ENCODE measurements at places on chromosomes 12 and 14.
A peak's percentile ranks its signal among the peaks of the same experiment; 100 is the strongest.

GRCh38 chr12:105820429-105821125 lies 318.2 kb downstream of the NUAK1 start:
- no peak for DNase-seq

DNA sequence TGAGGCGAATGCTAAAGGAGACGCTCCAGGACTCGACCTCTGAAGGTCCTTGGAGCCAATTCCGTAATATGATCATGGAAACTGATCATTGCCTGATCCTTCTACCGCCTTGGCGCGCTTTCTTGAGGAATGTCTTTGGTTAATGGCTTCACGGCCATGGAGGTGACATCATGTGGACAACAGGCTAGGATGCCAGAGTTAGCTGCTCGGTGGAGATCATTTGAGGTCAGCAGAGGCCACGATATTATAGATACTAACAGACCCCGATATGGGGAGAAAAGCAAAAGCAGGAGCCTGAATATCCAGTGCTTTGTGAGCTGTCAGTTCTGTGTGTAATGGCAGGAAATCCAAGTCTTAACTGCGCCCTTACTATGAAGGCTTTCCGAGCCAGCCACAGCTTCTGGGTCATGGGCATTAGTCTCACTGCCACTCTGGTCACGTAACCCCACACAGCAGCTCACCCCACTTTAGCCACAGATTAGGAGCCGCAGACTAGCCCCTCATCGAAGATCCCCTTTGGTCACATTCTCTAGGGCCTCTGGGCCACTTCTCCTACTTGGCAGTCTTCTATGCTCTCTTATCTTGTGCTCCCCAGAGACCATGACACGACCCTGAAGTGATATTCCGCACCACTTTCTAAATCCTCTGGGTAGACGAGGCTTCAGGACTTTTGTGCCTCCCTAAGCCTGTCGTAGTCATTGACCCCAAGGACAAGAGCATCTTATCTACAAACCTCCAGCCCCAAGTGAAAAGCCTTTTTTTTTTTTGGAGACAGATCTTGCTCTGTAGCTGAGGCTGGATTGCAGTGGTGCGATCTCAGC lies 724 bp upstream of the CS start:
- DNase-seq, result no peak

GRCh38 chr14:69493791-69494190 lies 9.3 kb downstream of the PLEKHD1 start:
- no peak for DNase-seq

GRCh38 chr14:67483579-67484285 lies 4.8 kb downstream of the TMEM229B start:
- no peak for DNase-seq

DNA sequence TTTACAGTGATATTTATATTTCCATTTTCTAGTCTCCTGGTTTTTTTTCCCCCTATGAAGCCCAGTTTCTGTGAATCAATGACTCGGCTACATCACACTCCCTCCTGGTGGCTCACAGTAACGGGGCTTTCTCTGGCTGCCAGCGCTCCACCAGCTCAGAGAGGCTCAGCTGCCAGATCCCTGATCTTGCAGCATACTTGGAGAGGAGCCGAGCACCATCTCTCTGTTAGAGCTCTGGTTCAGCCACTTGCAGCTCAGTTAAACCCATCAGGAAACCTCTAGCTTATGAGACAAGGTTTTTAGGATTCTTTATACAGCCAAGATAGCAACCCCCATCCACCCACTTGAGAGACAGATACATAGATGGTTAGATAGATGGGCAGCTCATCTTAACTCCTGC lies 74.6 kb downstream of the CIT start:
- no peak for DNase-seq

DNA sequence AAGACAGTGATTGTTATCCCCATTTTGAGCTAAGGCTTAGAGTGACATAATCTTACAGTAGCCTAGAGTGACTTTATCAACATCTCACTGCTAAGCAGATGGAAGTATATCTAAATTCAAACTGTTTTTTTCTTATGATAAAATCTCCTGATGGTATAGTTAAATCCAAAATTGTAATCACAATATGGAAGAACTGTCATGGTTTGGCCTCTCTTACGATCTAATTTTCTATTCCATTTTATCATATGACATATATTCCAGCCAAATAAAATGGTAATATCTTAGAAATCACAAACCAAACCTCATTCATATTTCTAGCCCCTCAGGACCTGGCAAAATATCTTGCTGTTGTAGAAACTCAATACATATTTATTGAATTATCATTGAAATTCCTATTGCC lies 864.7 kb downstream of the SLC6A15 start:
- no peak for DNase-seq

- DNase-seq, result peak; percentile 26
Observed at GRCh38 chr12:131091413-131091975, 137.8 kb downstream of the ADGRD1 start.

DNA sequence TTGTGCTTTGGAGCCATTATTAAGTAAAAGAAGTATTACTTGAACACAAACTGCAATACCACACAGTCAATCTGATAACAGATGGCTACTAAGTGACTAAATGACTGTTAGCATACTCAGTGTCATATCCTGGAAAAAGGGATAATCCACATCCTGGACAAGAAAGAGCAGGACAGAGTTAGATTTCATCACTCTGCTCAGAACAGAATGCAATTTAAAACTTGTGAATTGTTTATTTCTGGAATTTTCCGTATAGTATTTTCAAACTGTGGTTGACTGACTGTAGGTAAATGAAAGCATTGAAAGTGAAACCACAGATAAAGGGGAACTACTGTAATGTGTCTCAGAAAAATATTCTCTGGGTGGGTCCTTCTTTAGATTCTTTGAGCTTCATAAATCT lies 458.8 kb downstream of the TMEM117 start:
- DNase-seq, result no peak

Measured in activated naive CD8-positive, alpha-beta T cell treated with anti-CD3 and anti-CD28 coated beads for 36 hours (primary cell).